ENCODE measurements at places on chromosomes 4 and X.

DNA sequence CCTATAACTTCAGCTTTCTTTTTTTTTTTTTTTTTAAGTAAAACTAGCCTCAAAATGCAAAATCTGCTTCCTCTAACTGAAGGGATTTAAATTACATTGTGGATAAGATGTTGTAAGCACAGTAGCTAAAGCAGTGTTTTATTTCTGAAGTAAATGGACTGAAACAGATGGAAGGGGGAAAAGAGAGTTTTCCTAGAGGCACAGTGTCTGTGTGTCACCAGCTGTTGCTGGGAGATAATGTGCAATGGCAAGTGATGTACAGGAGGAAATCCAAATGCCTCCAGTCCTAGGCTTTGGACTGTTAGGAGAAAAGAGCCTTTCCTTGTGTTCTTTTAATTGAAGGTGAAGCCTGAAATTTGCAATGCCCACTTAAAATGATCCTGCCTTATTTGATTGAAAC, 672.1 kb downstream of the GRXCR1 start:
- DNase-seq: no peak

- DNase-seq: no peak
Observed at GRCh38 chr4:30854531-30854930, 134.4 kb downstream of the PCDH7 start.

- DNase-seq: no peak
Observed at GRCh38 chr4:24181005-24181404, 291.2 kb upstream of the PPARGC1A start.

DNA sequence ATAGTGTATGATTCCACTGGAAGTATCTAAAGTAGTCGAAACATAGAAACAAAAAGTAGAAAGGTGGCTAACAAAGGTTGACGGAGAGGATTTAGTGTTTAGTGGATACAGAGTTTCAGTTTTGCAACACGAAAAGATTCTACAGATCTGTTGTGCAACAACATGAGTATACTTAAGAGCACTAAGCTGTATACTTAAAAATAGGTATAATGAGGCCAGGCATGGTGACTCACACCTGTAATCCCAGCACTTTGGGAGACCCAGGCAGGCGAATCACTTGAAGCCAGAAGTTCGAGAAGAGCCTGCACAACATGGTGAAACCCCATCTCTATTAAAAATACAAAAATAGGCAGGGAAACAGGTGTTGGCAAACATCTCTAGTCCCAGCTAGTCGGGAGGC, 7.9 kb upstream of the ATRX start:
- DNase-seq: no peak

GRCh38 chr4:52107745-52108144, 56.6 kb downstream of the SPATA18 start:
- DNase-seq: no peak

- DNase-seq: no peak
Observed at GRCh38 chrX:116318672-116319071, 117.7 kb upstream of the SLC6A14 start.

DNA sequence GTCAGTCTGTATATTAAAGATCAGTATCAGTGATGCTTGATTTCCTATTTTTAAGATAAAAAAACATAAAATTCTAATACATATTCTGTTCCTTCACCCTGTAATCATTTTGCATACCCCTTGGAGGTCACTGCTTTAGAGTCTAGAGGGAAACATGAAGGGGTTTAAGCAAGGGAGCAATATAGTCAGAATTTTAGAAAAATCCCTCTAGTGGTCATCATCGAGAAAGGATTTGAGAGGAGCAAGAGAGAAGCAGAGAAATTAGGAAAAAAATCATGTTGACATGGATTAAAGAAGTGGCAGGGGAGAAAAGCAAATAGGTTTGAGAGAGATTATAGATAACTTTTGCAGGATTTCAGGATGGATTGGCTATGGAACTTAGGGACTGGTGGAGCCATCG, 11.1 kb downstream of the APEX2 start:
- DNase-seq: no peak

Measured in inflammatory macrophage (primary cell).